Renal cortex interstitium (tissue), 15 donors: ENCODE measurements at places on chromosomes 5 and 9. TPM values are rescaled to one million over a fixed set of nuclear protein-coding genes. Genes with fewer than 3 reads are reported as not detected.

DNA sequence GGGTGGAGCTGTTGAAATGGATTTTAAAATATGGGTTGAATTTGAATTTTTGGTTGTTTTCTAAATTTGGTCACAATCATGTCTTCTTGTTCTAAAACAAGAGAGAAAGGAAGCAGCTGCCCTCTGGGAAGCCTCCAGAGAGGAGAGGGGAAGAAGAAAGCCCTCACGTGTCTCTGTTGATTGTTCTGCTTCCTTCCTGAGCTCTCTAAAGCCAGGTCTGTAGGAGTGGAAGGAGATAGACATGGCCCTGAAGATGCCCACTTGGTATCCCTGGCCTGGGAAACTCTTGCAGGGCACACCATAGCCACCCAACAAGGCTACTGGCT, 59.6 kb downstream of the GALNT12 start:
- no peak for DNase-seq

DNA sequence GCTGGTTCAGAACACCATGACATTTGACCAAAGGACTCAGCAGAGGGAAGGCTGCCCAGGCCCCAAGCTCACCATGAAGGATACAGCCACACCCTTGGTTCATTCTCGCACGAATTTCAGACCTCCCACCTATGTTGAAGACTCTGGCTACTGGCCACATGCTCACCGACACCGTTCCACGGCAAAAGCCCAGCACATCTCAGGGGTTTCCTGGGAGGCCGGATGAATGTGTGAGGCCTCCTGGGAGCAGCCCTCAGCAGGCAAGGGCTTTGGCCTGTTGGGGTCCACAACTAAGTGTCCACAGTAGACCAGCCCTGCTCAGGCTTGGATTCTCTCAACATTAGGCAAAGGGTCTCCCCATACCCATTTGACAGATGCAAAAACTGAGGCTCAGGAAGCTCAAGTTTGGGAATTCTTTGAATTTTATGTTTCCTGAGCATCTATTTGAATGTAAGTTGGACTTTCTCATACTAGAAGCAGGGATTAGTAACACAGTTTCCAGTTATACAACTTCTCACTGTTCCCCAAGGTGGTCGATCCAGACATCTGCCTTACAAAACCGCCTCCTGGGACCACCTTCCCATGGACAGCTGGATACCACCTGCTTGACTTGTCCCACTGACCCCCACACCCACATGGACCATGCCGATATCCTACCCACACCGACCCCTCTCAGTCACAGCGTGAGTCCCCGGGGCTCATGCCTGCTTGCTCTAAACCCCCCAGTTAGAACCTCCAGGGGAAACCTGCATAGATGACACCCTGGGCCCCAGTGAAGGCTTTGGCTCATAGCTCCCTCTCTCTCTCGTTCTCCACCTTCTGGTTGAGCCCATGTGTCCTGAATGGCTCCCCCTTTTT, 27.9 kb downstream of the CCT5 start:
- DNase-seq = no peak

GRCh38 chr5:3858524-3858923, 262.9 kb downstream of the IRX1 start:
- DNase-seq = no peak

The IL17B gene
- 0.62 TPM for polyA plus RNA-seq

The KCNV2 gene
- polyA plus RNA-seq = not detected

The DNAH5 gene
- polyA plus RNA-seq = 1.1 TPM
